CD4-positive, alpha-beta T cell treated with Interleukin-2 at 100 ng/mL for 4 hours (primary cell): ENCODE measurements at places on chromosomes 1 and 21.

- no peak for DNase-seq
Measured at GRCh38 chr21:34844924-34845238, 176.1 kb downstream of the CLIC6 start.

GRCh38 chr1:54811066-54811465 is 9.9 kb upstream of the TTC22 start:
- DNase-seq: no peak

DNA sequence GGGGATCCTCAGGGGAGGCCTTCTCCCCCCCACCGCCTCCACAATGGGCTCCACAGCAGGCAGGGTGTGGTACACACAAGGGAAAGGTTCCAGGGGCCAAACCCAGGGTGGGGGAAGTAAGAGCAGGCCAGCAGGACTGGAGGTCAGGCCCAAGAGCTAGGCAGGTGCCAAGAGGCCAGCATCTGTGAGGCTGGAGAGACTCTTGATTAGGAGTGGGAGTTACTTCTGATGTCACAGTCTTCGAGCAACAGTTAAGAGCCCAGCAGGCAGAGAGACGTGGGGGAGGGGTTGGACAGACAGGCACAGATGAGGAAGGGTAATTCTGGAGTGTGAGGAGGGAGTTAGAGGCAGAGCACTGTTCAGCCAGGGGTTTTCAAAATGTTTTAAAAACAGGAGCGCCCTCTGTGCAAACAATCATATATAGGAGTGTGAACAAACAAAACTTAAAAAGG is 55.8 kb downstream of the SLC9A1 start:
- no peak for DNase-seq

DNA sequence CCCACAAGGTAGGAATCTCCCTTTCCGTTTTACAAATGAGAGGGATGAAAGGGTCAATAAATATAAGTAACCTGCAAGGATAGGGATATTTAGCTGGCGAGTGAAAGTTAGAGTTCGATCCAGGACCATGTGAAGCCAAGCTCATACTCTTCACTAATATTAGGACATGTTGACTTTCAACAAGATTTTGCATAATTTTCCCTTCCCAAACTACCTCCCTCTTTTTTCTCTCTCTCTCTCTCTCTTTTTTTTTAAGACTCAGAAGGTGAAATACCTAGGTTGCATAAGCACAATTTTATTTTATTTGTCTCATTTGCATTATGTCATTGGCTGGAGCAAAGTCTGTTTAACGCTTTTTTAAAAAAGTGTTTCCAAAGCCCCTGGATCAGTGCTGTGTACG is 8.1 kb upstream of the MT1HL1 start:
- no peak for DNase-seq

DNA sequence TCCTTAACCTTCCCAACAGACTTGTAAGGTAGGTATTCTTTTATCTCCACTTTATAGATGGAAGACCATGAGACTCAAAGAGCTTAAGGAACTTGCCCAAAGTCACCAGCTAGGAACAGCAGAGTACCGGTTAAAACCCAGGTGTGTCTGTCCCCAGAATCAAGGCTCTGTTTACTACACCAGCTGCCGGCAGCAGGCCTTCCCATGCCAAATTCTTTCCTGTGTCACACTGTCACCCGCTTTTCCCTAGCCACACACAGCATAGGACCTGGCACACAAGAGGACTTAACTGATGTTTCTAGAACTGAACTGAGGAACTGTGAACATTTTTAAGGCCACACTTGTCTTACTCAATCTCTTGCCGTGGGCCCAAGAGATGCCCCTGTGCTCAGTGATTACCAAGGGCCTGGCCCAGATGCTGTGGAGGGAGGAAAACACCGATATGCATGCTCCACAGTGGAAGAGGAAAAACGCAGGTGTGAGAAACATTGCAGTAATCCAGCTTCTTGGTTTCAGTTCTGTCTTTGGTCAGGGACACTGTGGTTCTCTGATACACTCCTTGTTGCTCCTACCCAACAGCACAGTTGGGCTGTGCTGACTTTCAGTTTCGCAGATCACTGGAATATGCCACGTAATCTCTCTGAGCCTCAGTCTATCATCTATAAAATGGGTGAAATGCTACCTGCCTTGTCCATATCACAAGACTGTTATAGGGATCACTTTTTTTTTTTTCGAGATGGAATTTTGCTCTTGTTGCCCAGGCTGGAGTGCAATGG is 13.9 kb upstream of the LY9 start:
- DNase-seq: peak; percentile 42

GRCh38 chr1:34213956-34214355 is 37.2 kb downstream of the C1orf94 start:
- no peak for DNase-seq

DNA sequence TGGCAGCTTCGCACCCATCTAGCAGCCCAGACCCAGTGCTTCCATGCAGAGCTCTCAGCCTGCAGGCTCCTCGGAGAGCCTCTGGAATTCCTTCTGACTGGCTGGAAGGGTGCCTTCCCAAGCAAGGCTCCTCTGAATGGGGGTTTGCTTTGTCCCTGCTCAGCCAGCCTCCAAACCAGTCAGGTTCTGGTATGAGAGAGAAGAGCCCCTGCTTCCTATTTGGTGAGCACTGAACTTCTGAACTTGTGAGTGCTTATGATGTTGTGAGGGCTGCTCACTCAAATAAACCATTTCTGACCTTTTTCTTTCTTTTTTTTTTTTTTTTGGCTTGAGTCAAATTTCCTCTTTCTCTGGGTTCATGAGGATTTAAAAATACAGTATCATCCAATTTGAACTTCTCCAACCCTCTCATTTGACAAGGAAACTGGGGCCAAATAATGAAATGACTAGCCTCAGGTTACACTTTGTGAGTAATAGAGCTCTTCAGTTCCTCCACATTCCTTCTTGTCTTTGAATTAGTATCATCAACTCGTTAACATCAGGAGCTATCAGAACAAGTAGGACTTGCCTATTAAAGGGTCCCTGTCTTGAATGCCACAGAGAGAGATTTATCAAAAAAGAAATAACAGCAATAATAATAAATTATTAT is 39.6 kb downstream of the GFI1 start:
- DNase-seq: no peak

GRCh38 chr21:45164838-45165237 is 90.5 kb downstream of the ADARB1 start:
- no peak for DNase-seq

- DNase-seq: no peak
Measured at GRCh38 chr1:22753481-22753971, 42.9 kb downstream of the EPHB2 start.
